ENCODE measurements at places on chromosomes 4 and X.

DNA sequence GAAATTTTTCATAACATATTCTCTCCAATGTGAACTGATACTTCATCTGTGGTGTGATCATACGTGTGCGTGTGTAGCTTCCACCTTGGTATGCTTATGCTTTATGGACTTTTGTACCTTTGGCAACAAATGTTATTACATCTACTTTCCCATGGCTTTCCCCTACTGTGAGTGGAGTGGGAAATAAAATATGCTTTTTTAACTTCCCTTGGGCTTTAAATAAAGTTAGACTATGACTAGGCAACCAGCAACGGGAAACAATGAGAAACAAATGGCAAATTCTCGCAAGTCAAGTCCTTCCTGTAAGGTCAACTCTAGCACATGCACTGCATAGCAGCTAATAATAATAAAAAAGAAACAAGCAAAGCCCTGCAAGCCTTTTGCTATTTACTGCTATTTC is 205.0 kb upstream of the PDE5A start:
- no peak overlapping the region for H3K4me3 ChIP-seq
- no peak for DNase-seq

- H3K27me3 ChIP-seq, result no peaks in the 10 kb centered on the region
- no peak for DNase-seq
- H3K36me3 ChIP-seq, result no peaks in the 10 kb centered on the region
Observed at GRCh38 chrX:134735015-134735414, 76.7 kb upstream of the PLAC1 start.

GRCh38 chrX:49260221-49260985 is 4.1 kb downstream of the FOXP3 start:
- peaks cover 35% of the 10 kb centered on the region for H3K4me1 ChIP-seq
- no peak for DNase-seq
- H3K27me3 ChIP-seq, result no peaks in the 10 kb centered on the region
- H3K36me3 ChIP-seq, result peaks cover 7% of the 10 kb centered on the region
- no peak overlapping the region for H3K4me3 ChIP-seq
- H3K27ac ChIP-seq, result no peak overlapping the region

- H3K4me3 ChIP-seq, result no peak overlapping the region
- no peak for DNase-seq
- no peaks in the 10 kb centered on the region for H3K4me1 ChIP-seq
- no peaks in the 10 kb centered on the region for H3K27me3 ChIP-seq
- H3K36me3 ChIP-seq, result no peaks in the 10 kb centered on the region
Observed at GRCh38 chrX:123475068-123475724, 257.7 kb downstream of the THOC2 start.

Measured in activated T-helper 1 cell treated with anti-CD3 and anti-CD28 coated beads, Interleukin-12 subunit alpha, Interleukin-12 subunit beta, Interleukin-2, Interleukin-4 antibody, amounts not matched to agents 30 ng/mL and 10 ng/mL and 1 ng/mL, durations not matched to agents 14 hours and 24 hours and 36 hours (primary cell).